Activated CD8-positive, alpha-beta T cell treated with anti-CD3 and anti-CD28 coated beads for 36 hours (primary cell): ENCODE measurements at places on chromosomes 7 and 10.

GRCh38 chr10:71564194-71564820 is 155.3 kb downstream of the C10orf105 start:
- DNase-seq: no peak

DNA sequence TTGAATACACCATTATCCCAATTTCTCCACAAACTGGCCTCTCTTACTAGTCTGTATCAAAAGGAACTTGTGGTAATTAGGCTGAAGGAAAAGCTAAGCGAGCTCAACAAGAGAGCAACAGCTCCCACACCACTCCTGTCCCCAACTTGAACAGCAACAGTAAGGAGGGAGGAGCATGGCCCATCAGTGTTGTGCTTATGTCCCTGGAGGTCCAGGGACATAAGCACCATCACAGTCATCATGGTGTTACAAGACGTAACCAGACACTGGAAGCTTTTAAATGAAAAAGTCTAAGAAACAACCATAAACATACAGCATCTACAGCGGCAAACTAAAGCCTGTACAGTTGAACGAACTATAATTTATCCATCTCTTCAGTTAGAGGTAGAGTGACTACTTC is 989 bp downstream of the ERLIN1 start:
- peak; percentile 33 for DNase-seq

- DNase-seq: no peak
Measured at GRCh38 chr7:135175931-135176330, 5.4 kb upstream of the CYREN start.

DNA sequence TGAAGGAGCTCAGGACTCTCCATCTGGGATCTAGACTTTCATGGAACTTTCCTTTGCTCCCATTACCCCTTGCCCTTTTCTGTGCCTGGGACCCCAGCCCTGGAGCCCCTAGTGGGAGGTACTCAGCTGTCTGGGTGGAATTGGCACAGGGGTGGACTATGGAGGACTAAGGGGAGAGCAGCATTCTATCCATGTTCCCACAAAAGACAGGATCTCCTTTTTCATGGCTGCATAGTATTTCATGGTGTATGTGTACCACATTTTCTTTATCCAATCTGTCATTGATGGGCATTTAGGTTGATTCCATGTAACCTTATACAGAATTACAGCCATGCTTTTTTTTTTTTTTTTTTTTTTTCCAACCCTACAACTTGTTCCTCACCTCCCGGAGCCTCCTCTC is 89.1 kb downstream of the GALNT17 start:
- no peak for DNase-seq

- DNase-seq: no peak
Measured at GRCh38 chr7:95367606-95368005, 28.6 kb downstream of the PON3 start.

DNA sequence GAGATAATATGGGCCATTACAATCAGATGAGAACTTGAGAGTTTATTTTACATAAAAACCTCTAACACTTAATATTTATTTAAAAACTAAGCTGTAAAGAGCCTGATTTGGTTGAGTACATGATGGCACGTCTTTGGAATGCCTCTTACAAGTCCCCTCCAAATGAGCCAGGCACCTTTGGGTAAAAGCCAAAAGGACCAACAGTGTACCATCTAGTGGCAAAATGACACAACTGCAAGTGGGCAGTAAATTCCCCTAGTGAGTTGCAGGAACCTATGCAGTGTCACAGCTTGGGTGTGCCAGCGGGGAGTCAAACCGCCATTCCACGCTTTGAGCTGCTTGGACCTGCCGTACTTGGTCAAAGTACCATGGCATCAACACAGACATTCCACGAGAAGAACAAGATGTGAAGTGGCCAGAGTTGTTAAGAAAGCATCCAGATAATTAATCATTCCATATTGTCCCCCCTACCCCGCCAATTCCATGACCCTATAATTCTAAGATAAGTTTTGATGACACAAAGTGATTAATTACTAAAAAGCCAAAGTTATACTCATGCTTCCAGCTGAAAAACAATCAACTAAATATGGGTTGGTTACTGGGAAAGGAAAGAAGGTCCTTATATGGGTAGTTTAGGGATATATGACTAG is 115.2 kb downstream of the SORBS1 start:
- peak; percentile 44 for DNase-seq

GRCh38 chr7:80216996-80217842 is 82.6 kb downstream of the GNAI1 start:
- no peak for DNase-seq

DNA sequence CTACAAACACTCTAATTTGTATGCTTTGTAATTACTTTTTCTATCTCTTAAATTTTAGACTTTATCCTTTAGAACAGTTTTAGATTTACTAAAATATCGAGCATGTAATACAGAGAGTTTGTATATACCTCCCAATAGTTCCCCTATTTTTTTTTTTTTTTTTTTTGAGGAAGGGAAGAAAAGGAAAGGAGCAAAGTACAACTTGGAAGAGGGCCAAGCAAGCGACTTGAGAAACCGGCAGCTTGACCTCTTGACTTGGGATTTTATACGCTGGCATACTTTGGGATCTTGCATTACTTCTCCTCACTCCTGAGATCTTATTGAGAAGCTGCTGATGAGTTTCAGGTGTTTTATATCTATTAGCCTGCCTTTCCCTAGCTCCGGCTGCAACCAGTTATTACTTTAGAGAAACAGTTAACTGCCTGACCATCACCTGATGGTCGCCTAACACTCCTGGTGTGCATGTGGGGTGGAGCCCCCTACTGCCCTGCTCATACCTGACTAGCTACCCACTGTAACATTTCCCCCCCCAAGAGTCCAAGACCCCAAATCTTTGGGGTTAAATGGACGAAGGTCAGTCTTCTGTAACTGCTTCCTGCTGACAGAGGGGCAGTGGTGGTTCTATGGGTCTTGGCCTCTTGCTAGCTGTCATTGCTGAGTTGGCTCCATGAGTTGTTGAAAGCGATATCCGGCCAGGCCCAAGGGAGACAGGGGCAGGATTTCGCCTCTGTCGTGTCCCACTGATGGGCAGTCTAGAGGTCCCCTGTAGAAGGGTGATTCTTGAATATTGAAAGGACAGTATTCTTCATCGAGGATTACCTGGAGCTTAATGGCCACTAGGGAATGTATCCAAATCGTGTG is 28.5 kb downstream of the MKLN1 start:
- DNase-seq: no peak

DNA sequence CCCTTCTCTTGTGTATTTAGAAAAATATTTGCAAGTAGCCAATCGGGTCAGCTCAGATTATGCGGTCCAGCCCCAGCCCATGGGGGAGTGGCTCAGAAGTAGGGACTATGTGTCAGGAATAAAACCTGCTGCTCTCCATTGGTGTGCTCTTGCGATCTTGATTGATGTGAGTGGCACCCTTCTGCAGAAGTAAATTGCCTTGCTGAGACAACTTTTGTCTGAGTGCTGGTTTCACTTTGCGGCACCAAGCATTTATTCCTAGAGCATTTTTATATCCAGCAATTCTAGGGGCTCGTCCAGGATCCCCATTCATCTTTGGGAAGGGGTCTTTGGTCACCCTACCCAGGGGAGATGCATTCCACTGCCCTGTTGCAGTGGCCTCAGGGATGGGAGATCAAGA is 26.1 kb upstream of the FAM221A start:
- DNase-seq: no peak

DNA sequence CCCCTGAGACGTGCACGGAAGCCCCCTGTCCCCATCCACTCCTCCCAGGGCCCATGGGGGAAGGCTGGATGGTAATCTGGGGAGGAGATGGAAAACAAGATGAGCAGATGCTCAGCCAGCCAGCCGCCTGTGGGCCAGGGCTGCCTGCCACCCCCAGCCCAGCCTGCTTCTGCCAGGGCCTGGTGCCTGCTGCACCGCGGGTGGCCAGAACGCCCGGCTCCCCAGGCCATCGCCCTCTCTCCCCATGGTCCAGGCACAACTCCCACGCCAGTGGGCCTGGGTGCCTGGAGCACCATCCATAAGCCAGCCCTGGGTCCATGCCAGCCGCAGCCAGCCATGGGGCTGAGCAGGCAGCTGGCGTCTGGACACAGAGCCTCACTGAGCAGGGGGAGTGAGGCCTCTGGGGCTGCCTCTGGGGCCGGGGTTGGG is 57.2 kb upstream of the ELN start:
- DNase-seq: no peak

- DNase-seq: peak; percentile 2
Measured at GRCh38 chr7:124171068-124171467, 138.2 kb upstream of the TMEM229A start.

GRCh38 chr10:120573355-120573754 is 116.3 kb downstream of the PLPP4 start:
- DNase-seq: no peak

GRCh38 chr10:80498078-80498832 is 39.4 kb upstream of the SH2D4B start:
- DNase-seq: peak; percentile 20

GRCh38 chr7:91103363-91103762 is 160.9 kb upstream of the FZD1 start:
- no peak for DNase-seq

DNA sequence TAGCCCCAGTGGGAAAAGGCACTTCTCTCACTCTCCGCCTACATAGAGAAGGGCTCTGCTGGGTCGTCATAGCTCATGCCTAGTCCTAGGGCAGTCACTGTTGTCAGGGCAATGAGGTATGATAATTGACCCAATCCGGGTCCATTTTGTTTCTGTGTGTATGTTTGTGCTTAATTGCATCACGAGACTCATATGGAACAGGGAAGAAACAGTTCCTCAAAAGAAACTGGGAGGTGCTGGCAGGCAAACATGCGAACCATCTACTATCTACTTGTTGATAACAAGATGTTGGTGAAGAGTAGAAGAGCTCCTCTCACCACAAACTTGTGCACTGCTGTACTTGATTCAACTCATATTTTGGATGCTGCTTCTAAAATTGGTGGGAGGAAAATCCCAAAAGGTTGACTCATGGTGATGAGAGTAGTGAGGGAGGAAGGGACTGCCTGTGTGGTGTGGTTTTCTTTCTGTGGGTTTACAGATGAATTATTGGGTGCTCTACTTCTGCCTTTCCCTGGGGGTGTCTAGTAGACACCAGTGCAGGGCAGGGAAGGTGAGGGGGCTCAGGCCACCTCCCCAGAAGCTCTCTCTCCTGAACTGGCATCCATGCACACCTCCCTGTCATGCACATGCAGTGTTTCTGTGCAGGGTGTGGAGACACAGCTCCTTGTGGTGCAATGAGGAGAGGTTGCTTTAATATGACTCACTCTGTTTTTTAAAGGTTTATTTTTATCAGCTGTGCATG is 29.4 kb downstream of the LSMEM1 start:
- DNase-seq: peak; percentile 19

DNA sequence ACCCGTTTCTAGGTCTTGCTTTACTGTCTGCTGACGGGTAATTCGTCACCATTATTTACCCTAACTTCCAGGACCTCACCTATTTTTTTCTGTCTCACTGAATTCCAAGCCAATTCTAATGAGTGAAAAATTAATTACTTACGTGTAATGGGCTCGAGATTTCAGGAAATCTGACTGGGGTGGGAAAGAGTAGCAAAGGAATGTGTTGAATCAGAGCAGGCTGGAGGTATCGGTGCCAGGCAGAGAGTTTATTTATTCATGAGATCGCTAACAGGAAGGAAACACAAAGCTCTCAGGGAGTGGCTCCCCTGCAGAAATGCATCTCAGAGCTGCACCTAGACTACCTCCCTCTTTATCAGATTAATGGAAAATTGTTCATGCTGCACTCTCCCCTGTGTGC is 4.0 kb upstream of the DIP2C start:
- no peak for DNase-seq

DNA sequence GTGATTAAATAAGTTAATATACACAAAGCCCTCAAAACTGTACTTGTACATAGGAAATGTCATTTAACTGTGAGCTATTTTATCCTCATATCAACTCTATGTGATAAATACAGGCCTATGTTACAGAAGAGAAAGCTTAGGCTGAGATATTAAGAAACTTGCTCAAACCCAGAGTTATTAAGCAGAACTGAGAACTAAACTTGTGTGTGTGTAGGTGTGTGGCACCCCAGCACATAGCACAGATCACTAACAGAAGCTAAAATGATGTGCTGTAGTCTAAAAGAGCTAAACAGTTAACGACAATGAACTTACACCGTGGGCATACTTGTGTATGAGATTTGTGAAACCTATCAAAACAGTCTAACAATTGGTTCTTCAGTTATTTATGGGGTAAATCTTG is 34.5 kb downstream of the MTPN start:
- DNase-seq: no peak

- no peak for DNase-seq
Measured at GRCh38 chr7:122885583-122886356, 490 bp downstream of the CADPS2 start.

GRCh38 chr7:157684909-157685429 is 348.2 kb downstream of the DNAJB6 start:
- no peak for DNase-seq

GRCh38 chr7:128123291-128124037 is 92.2 kb upstream of the LRRC4 start:
- DNase-seq: no peak

GRCh38 chr7:139681812-139682135 is 96.0 kb downstream of the HIPK2 start:
- DNase-seq: no peak

DNA sequence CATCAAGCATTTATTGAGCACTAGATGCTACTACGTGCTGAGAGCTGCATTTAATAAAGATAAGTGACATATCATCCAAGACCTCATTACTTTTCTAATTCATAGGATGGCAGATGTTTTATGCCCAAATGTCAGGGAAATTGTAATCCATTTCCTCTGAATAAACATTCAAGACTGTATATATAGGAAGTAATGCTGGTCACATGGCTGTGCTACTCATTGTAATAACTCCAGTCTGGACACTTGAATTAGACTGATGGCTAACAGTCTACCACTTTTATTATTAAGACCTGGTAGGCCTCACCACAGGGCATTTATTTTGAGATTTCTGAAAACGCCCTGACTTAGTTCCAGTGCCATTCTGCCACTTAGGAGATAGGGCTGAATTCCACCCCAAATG is 36.6 kb downstream of the PIK3AP1 start:
- DNase-seq: no peak

DNA sequence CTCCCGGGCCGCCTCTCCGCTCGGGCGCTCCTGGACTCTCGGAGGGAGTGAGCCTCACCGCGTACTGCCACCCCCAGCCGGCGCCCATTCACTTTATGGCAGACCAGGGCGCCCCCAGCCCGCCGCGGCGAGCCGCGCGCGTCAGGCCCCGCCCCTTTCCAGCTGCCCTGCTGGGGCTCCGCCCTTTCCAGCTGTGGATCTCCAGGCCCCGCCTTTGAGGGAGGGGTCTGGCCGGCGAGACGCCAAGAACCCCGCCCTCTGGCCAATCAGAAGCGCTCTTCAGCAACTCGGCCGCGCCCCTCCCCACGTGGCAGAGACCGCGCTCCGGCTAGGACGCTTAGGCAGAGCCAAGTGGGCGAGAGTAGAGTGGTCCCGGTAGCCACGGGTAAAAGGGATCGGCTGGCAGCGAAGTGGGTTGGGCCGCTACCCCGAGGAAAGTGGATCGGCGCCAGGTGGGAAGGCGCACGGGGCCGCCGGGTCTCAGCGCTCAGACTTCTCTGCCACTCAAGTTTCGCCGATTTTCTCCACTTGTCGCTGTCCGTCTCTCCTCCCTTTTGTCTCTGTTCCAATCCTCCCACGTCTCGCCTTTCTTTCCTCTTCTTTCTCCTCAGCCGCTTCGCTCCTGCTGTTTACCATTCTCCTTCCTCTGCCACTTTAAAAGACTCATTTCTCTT is at the start of gene PITX3:
Gene PITX3 (minus strand): TSS at position 69 of the 674 bp plus-strand sequence. CDS start 9,432 bp downstream, outside the sequence.
- peak; percentile 94 for DNase-seq
